ENCODE measurements at places on chromosomes 16 and 17.
A peak's percentile ranks its signal among the peaks of the same experiment; 100 is the strongest.

- no peak for DNase-seq
Observed at GRCh38 chr16:84600343-84601229, 17.3 kb downstream of the COTL1 start.

DNA sequence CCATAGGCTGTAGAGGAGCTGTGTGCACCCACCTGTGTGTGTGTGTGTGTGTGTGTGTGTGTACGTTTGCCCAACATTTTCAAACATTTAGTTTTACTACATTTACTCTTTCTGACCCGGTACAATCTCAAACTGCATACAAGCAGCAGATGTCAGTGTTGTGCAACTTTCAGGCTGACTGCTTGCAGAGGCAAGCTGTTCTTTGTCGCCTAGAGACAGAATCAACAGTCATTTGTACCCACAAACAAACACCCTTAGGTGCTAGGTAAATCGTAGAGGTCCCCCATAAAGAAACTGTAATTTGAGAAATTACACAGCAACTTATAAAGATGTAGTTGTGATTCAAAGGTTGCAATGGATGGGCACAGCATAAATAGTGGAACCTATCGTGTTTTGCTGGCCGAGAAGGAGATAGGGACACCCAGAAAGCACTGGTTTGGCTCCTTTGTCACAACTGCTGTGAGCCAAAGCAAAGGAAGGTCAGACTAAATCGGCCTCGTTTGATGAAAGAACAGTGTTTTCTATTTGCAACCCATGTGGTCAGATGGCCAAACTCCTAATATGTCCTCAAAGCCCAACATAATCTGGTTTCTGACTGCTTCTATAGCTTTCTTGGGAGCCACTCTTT, 478.4 kb downstream of the TOX3 start:
- no peak for DNase-seq

DNA sequence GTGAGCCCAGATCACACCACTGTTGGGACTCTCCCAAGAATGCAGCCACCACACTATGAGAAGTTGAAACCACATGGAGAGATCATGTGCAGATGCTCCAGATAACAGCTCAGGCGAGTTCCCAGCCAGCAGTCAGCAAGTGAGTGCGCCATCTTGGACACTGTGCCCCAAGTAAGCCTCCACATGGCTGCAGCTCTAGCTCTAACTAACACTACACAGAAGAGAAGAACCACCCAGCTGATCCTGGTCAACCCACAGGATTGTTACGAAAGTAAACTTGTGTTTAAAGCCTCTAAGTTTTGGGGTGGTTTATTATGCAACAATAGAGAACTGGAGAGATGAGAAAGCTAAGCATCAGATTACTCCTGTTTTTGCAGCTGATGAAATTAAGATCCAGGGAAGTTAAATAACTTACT, 25.8 kb downstream of the SLC38A7 start:
- DNase-seq = no peak

DNA sequence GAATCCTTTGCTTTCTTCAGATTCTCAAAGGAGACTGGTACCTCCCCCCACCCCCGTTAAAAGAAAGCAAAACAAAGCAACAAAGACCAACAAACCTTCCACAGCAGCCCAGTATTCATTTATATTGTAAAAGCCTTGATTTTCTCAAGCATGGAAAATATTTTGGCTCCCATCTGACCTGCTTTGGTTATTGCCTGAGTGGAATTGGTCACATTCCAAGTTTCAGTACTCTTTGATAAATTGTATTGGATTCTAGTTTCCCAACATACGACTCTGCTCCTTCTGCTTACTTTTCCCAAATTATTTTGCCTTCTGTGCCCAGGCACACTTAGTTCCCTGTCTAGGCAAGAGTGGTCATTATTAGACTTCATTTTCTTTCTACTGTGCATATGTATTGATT, 1.3 kb downstream of the ABCC11 start:
- no peak for DNase-seq

DNA sequence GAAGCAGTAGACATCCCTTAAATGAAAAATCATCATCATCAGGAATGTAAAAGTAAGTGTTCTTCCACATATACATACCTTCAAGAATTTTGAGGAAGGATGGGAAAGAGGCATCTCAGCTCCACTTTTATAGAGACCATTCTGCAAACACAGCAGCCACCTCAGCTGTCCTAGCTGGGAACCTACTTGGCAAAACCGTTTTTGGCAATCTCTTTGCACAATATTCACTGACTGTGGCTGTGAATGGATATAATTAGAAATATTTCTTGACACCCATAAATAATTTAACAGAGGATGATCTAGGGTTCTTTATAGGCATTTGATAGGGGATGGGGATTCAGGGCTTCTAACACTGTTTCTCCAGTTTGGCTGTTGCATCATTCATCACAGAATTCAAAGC, at the start of gene MYH4:
MYH4 (minus strand) TSS at position 101 of the 400 bp plus-strand sequence. CDS start 2,814 bp downstream, outside the sequence.
- no peak for DNase-seq

GRCh38 chr17:10144982-10145381, 53.4 kb downstream of the GAS7 start:
- no peak for DNase-seq

DNA sequence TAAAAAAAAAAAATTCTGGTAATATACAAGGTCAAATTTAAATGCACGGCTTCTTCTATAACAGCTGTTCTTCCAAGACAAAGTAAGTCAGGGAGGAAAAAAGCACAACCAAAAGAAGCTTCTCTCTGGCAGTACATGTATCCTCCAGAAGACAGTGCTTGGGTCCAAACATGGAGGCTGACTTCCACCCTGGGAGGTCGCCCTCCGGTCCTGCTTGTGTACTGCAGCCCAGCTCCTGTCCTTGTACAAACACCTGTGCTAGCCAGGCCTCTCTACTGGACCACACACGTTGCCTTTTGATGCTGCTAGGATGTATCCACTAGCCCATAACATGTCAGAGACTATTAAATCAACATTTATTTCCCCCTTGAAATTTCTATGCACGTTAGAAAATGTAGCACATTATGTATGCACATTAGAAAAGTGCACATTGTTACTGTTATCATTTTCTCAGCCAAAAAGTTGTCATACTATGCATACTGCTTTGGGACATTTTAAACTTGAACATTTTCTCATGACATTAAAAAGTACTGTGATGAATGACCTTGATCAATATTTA, 21.9 kb downstream of the TEKT3 start:
- DNase-seq = no peak

DNA sequence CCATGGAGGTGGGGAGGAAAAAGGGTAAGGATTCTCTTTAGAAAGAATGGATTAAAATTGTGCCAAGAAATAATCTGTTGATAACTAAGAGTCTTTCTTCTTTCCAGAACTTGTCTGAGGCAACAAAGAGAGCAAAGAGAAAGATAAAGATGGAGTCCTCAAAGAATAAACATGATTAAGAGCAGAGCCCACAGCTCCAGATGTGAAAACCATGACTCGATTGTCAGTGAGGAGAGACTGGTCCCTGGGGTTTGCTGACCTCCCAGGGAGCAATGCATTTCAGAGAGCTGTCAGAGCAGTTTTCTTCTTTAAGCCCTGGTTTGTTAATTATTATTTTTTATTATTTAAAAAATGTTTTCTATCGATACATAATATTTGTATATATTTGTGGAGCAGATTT, 74.6 kb downstream of the TMEM100 start:
- no peak for DNase-seq

- DNase-seq = peak; percentile 41
Observed at GRCh38 chr16:68792465-68793324, 50.6 kb upstream of the TANGO6 start.

- no peak for DNase-seq
Observed at GRCh38 chr16:10180042-10180770, 2.0 kb downstream of the GRIN2A start.

- DNase-seq = no peak
Observed at GRCh38 chr17:7495906-7496434, 11.8 kb downstream of the POLR2A start.

DNA sequence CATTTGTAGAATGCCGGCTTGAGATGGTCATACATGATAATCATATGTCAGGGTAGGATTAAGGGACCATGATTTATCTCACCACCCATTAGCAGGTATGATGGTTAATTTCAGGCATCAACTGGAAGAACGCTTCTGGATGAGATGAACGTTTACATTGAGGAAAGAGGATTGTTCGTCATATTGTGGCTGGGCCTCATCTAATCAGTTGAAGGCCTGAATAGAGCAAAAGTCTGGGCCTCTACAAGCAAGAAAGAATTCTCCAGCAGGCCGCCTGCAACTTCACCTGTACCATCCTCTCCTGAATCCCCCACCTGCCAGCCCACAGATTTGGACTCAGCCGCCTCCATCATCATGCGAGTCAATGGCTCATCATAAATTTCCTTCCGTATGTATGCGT, 30.6 kb upstream of the XYLT1 start:
- no peak for DNase-seq

DNA sequence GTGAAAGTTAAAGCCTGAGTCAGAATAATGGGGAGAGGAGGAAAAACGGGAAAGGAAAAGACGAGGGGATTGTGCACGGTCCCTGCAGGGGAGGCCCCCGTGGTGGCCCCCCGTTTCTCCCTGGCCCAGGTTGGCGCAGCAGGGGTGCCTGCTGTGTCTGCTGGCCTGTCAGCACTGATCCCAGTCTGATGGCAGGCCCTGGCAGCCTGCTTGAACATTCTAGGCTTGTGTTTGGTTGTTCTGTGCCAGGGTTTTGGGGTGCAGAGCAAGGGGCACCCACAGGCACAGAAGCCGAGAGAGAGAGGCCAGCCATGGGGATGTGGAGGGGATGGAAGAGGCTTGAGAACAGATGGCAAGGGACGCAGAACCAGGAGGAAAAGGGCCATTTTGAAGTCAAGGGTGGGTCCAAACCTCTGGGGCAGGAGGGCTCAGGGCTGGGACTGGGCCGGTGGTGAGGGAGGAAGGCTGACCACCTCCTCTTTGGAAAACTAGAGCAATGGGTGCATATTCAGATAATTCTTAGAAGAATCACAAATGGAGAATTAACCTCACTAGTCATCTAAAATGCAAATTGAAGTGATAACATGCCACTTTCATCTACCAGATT, 35.9 kb downstream of the TBX4 start:
- DNase-seq = no peak

- DNase-seq = no peak
Observed at GRCh38 chr17:2943981-2944380, 119.4 kb downstream of the OR1D5 start.

GRCh38 chr16:17457513-17457912, 13.2 kb downstream of the XYLT1 start:
- DNase-seq = no peak

DNA sequence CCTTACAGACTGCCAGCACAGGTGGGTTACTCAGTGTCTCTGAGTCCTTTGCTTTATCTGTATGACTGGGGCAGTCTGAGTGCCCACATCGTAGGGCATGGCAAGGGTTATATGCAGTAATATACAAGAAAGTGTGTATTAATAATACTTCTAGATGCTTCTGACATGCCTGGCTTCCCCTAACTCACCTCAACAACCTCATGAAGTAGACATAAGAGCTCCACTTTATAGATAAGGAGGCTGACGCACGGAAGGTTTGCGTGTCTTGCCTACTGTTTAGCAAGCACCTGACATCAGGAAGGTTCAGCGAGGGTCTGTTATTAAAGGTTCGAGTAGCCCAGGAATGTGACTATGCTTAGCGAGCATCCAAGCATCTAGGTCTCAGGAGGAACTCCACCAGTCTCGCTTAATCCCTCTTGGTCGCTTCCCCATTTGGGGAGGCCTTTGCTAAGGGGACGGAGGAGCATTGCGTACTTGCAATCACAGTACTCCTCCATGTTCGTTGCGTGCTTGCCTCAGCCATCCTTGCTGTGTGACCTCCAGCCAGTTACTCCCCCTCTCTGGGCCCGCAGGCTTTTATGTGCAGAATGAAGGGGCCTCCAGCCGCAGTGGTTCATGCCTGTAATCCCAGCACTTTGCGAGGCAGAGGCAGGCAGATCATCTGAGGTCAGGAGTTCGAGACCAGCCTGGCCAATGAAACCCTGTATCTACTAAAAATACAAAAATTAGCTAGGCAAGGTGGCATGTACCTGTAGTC, 1.6 kb downstream of the KCNG4 start:
- no peak for DNase-seq

- DNase-seq = no peak
Observed at GRCh38 chr16:16062023-16062937, 112.9 kb downstream of the ABCC1 start.

GRCh38 chr16:15810411-15810810, 46.4 kb downstream of the MYH11 start:
- DNase-seq = no peak

GRCh38 chr16:66342294-66342900, 24.1 kb upstream of the CDH5 start:
- no peak for DNase-seq

DNA sequence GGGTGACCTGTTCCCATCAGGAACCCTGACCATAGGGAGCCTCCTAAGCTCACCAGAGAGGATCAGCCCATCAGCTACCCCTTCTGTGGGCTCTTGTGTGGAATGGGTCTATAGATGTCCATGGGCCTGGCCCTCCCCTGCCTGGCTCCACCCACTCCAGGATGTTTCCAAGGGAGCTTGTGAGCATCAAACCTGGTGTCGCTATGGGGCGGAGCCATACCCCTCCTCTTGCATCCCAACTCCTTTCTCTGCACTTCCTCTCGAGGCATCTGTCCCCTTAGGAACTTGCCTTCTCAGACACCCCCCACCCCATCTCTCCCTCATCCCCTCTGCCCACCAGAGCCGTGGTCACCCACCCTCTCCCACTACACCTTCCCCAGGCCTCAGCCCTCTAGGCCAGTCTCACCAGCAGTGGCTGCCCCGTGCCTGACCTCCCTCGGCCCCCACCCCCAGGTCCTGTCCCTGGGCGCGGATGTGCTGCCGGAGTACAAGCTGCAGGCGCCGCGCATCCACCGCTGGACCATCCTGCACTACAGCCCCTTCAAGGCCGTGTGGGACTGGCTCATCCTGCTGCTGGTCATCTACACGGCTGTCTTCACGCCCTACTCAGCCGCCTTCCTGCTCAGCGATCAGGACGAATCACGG, 10.4 kb downstream of the KCNH6 start:
- no peak for DNase-seq
